ENCODE measurements at places on chromosomes 11 and 22.

DNA sequence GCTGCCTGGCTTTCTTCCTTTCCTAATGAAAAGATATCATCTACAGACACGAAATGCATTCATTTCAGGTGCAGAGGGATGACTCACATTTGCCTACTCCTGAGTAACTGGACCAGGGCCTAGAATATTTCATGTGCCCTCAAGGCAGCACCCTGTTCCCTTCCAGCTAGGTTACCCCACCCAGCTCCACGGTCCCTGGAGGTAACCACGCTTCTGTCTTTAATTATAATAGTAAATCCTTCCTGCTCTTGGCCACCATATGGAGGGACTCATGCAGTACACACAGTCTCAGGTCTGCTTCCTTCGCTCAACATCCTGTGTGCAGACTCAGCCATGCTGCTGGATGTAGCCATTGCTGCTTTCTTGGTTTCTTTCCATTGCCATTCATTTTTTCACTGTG, 22.3 kb downstream of the DHCR7 start:
- DNase-seq: no peak

DNA sequence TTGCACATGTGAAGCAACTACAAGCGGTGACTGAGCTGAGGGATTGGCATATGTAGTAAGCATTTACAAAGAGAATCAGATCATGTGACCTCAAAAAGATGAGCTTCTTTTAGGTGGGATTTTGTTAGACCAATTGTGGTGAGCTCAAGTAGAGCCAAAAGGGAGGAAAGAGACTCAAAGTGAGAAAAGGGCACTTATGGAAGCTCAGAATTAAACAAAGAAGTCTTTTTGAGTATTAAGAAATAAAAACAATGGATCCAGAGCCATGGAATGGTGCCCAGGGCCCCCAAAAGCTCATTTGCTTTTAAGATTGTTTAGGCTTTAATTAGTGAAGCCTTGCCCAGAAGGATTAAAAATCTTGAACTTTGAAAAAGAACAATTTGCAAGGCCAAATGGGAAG, 246.7 kb upstream of the MPPED2 start:
- no peak for DNase-seq

DNA sequence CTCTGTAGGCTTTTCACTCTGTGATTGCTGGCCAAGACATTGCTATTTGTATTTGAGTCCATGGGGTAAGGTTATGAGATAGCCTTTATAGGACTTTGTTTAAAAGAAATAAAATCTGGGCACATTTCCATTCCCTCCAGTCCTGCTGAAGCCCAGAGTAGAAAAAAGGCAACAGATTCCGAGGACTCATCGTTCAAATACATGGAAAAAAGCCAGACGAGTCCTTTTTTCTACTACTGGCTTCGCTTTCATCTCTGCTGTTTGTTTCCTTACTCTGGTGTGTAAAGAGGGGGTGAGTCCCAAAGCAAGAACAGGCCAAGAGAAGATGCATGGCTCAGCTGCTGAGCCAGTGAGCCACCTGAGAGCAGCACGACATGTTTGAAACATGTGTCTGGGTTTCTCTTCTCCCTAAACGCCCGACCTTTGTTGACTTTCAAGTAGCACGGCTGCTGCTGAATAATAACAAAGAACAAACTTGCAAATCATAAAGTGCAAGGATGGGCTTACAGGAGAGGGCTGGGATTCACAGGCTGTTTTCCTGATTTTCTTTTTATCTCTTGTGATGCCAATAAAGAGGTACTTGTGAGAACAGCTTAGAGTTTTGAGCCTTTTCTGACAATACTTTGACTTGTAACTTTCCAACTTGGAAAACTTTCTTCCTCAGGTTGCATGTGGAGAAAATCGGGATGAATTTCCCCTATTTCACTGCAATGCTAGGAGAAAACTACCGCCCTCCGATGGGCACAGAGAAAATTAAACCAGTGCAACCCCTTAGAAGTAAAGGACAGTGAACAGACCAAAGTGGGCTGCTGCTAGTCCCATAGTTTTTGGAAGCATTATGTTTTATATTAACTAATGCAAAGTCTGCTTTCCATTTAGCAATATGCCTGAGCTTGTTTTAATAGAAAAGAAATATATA, 195.2 kb upstream of the RAG2 start:
- DNase-seq: no peak

DNA sequence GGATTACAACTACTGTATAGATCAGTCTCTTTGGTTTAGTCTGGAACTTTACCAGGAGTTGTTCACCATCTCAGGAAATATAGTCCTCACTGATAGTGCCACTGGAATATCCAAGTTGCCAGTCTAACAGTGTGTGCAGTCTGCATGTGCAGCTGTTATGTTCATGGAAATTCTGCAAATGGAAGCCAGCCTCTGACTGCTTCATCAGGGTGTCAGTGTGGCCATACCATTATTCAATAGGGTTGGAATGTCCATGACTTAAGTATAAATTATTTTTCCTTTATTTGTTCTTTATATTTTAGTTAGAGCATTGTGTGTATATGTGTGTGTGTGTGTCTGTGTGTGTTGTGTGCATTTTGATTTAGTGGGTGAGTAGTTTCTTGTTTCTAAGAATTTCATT, 51.8 kb downstream of the C11orf96 start:
- no peak for DNase-seq

Measured in substantia nigra (tissue), 51 donors.